ENCODE measurements at places on chromosomes 12 and 14.

DNA sequence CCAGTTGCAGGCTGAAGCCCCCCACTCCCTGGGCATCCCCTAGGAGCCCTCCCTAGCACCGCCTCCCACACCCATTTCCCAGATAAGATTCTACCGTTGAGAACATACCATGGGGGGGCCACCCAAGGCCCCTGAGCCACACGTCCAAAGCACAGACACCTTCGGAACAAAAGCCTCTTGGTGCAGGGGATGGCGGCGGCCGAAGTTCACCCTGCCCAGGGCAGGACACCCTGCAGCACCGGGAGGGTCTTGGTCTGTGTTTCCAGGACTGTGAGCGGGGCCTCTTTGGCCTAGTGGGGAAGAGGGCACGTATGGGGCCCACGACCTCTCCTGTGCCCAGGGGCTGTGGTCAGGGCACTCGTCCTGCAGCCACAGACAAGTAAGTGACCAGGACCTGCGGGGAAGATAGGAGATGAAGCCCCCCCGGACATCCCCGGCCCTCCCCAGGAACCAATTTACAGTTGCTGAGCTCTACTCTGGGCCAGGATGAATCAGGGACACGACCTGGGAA, 154.3 kb upstream of the C14orf180 start:
- no peak for DNase-seq

DNA sequence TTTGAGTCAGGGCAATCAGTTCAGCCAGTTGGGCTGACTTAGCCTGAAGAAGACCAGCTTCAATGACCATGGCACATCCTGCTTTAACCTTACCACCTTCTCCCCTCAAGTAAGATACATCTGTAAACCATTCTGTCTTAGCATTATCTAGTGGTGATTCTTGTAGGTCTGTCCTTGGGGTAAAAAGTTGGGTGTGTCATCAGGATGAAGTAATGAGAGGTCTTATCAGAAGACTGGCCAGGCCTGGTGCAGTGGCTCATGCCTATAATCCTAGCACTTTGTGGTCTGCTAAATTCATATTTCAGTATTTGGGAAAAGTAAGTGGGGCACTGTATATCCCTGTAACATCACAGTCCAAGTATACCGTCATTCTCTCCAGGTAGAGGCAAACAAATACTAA, 19.1 kb downstream of the SINHCAF start:
- no peak for DNase-seq

DNA sequence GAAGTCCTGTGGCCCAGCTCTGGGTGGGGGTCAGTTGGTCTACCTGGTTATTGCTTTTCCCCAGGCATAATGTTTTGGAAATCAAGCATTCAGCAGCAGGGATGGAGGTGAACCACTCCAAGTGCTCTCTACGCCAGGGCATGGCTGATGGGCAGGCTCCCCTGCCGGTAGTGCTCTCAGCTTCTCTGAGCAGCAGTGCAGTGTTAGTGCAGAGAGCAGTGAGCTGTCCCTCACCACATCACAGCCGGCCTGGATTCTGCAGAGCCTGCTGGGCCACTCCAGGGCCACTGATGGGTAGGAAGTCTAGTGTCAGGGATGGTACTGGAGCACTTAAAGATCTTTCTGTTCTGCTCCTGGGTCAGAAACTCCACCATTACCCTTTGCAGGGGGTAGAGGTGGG, 151.1 kb downstream of the CALM1 start:
- DNase-seq: no peak

- no peak for DNase-seq
Measured at GRCh38 chr12:24487606-24488005, 461.3 kb downstream of the BCAT1 start.

- DNase-seq: no peak
Measured at GRCh38 chr12:32906399-32907165, 10.0 kb upstream of the PKP2 start.

- DNase-seq: no peak
Measured at GRCh38 chr14:89422181-89422951, 5.3 kb upstream of the FOXN3 start.

GRCh38 chr14:91985521-91986255, 38.2 kb upstream of the FBLN5 start:
- no peak for DNase-seq

GRCh38 chr14:69644814-69645213, 33.4 kb downstream of the SUSD6 start:
- no peak for DNase-seq

Measured in T-helper 22 cell (primary cell).